Glutamatergic neuron (in vitro differentiated cells): ENCODE measurements at places on chromosomes 3 and 15. TPM values are rescaled to one million over a fixed set of nuclear protein-coding genes. Genes with fewer than 3 reads are reported as not detected.

GRCh38 chr15:66097151-66098021 lies 156.2 kb downstream of the MEGF11 start:
- H3K4me3 ChIP-seq: no peak overlapping the region
- peaks cover 63% of the 10 kb centered on the region for H3K4me1 ChIP-seq
- DNase-seq: no peak
- peak overlapping the region; percentile 90 for H3K27ac ChIP-seq
- peaks cover 26% of the 10 kb centered on the region for H3K27me3 ChIP-seq

GRCh38 chr15:51163843-51164242 lies 69.1 kb upstream of the TNFAIP8L3 start:
- H3K4me1 ChIP-seq: peaks cover 7% of the 10 kb centered on the region
- no peaks in the 10 kb centered on the region for H3K27me3 ChIP-seq
- DNase-seq: no peak
- no peaks in the 10 kb centered on the region for H3K36me3 ChIP-seq

DNA sequence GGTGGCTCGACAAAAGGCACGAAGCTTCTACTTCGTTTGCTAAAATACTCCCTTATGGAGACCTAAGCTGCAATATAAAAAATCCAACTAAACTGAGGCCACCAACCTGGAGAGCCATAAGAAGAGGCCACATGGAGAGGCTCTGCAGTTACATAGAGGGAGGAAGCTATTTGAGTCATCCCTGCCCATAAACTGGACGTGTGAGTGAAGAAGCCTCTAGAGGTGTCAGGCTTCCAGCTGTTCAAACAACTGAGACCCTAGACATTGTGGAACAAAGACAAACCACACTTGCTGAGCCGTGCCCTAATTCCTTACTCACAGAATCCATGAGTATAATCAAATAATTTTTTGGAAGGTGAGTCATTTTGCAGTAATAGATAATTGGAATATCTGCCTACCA lies 50.2 kb upstream of the GMNC start:
- H3K36me3 ChIP-seq: no peaks in the 10 kb centered on the region
- H3K27me3 ChIP-seq: no peaks in the 10 kb centered on the region
- H3K4me1 ChIP-seq: peaks cover 2% of the 10 kb centered on the region
- DNase-seq: no peak
- H3K4me3 ChIP-seq: no peak overlapping the region

- peaks cover 5% of the 10 kb centered on the region for H3K27me3 ChIP-seq
- peak; percentile 28 for DNase-seq
- H3K36me3 ChIP-seq: no peaks in the 10 kb centered on the region
- no peak overlapping the region for H3K4me3 ChIP-seq
- peaks cover 8% of the 10 kb centered on the region for H3K4me1 ChIP-seq
- H3K27ac ChIP-seq: peak overlapping the region; percentile 60
Observed at GRCh38 chr15:49380912-49381311, 42.1 kb upstream of the FGF7 start.

GRCh38 chr3:24160424-24161095 lies 215.5 kb downstream of the NR1D2 start:
- no peak overlapping the region for H3K27ac ChIP-seq
- H3K4me3 ChIP-seq: no peak overlapping the region
- no peak for DNase-seq

- no peak overlapping the region for H3K4me3 ChIP-seq
- no peak for DNase-seq
- peaks cover 8% of the 10 kb centered on the region for H3K36me3 ChIP-seq
- H3K4me1 ChIP-seq: no peaks in the 10 kb centered on the region
- no peak overlapping the region for H3K27ac ChIP-seq
- no peaks in the 10 kb centered on the region for H3K27me3 ChIP-seq
Observed at GRCh38 chr3:136109499-136109898, 86.6 kb downstream of the MSL2 start.

GRCh38 chr3:136464502-136464901 lies 214.4 kb downstream of the PCCB start:
- no peak for DNase-seq
- no peaks in the 10 kb centered on the region for H3K4me1 ChIP-seq
- peaks cover 22% of the 10 kb centered on the region for H3K36me3 ChIP-seq

DNA sequence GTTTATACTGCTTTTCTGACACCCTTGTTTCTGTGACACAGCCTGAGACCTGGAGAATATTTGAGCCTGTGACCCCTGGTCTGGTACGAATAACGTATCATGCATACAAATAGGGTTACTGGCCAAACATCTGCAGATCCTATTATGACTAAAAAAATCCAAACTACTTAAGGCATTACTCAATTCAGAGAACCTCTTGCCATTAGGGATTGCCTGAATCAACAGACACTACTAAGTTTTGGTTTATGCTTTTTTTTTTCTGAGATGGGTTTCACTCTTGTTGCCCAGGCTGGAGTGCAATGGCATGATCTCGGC lies 35.4 kb downstream of the OSBPL10 start:
- no peak overlapping the region for H3K4me3 ChIP-seq
- no peak for DNase-seq
- H3K36me3 ChIP-seq: peaks cover 8% of the 10 kb centered on the region
- H3K4me1 ChIP-seq: peaks cover 5% of the 10 kb centered on the region
- no peak overlapping the region for H3K27ac ChIP-seq

GRCh38 chr3:121757812-121758545 lies 8.4 kb upstream of the GOLGB1 start:
- DNase-seq: no peak
- no peak overlapping the region for H3K4me3 ChIP-seq
- no peak overlapping the region for H3K27ac ChIP-seq
- no peaks in the 10 kb centered on the region for H3K36me3 ChIP-seq
- H3K4me1 ChIP-seq: peaks cover 11% of the 10 kb centered on the region

ZBTB20 gene
- 27.5 TPM for total RNA-seq

NOX5 gene
- total RNA-seq: not detected

PLSCR1 gene
- 4.1 TPM for total RNA-seq
